ENCODE measurements at places on chromosomes 3 and 15. TPM values are rescaled to one million over a fixed set of nuclear protein-coding genes. Genes with fewer than 3 reads are reported as not detected.

GRCh38 chr15:67674983-67675382 is 132.5 kb downstream of the MAP2K5 start:
- no peak for DNase-seq

The LEKR1 gene
- polyA plus RNA-seq = 1.4 TPM

The PLOD2 gene
- not detected for polyA plus RNA-seq

The RASGRF1 gene
- not detected for polyA plus RNA-seq

GRCh38 chr3:186598108-186598784 is 14.6 kb upstream of the AHSG start:
- no peak for DNase-seq

The RPL15 gene
- 5,952 TPM for polyA plus RNA-seq

DNA sequence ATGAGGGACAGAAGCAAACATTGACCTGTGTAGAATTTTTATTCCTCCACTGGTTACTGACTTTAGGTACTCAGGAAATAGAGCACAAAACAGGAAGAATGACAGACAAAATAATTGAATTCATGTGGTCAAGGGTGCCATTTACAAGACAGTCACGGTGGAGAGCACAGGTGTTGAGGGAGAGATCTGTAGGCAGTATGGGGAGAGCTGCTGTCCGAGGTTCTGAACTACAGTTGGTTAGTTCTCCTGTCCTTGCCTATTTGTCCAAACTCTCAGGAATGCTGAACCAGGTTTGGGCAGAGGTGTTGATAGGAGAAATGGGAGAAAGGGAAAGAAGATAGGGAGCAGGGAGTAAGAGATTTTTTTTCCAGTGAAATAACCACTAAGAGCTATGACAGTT is 178.5 kb upstream of the ZBTB20 start:
- no peak for DNase-seq

The TRIM42 gene
- polyA plus RNA-seq = not detected

- no peak for DNase-seq
Observed at GRCh38 chr15:39427705-39428104, 153.2 kb upstream of the THBS1 start.

- no peak for DNase-seq
Observed at GRCh38 chr15:39447881-39448280, 133.0 kb upstream of the THBS1 start.

DNA sequence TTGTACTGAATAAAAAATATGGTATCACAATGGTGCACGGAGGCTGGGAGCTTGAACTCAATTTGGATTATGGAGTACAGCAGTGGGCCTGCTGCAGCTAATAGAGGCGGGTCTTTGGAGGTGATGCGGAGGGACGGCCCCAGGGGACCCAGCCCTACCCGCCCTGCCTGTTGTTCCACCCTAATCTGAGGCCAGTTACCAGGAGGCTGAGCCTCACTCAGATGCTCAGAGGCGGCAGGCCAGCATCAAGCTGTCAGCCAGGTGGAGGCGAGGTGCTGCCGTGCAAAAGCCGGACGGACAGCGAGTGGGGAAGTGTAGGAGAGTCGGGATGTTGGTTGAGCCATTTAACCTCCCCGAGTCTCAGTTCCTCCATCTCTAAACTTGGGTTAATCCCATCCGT is 218.5 kb upstream of the RGMA start:
- DNase-seq = no peak

GRCh38 chr15:29133791-29134190 is 135.8 kb downstream of the NSMCE3 start:
- DNase-seq = no peak

DNA sequence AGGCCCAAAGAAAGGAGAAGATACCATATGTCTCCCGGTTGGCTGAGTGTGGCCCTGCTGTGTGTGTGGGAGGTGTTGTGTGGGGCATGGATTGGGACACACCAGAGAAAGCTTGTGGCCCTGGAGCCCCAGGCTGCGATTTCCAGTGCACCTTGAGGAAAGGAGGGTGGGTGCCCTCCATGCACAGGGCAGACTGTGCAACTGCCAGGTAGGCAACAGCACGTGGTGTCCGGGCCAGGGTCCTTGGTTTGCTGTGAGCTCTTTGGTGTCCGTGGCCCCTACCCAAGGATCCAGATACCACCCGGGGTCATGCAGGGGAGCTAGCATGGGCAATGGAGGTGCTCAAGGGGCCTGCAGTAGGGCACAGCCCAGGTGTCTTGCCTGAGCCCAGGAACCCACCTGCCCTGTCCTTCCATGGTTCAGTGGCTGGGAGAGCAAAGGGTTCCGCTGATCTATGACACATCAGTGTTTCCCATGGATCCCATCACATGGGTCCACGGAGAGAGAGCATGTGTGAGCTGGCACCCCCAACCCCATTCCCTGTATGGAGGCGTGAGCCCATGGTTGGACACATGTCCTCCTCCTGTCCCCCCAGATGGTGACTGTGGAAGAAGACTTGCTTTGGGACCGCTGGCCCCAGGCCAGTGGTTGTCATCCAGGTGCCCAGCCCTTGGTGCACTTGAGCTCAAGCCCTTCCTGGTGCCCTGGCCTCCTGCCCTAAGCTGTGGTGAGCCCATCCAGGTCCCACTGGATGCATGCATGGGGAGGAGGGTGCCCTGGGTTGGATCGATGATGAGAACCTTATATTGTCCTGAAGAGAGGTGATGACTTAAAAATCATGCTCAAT is 223.4 kb downstream of the SNRPN start:
- no peak for DNase-seq

DNA sequence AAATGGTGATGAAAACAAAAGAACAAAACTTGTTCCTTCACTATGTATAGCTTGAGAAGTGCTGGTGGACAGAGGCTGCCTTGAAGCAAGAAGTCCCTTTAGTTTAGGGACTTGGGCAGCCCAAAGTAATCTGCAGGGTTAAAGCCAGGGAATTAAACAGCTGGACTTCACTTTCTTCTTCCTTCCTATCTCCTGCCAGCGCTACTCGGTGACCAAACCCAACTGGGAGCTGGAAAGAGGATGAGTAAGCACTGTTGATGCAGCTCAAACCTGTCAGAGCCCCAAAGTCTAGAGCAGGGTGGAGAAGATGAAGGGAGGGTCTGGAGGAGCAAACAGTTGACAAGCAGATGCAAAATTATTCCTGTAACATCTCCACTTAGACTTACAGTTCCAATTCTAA is 73.1 kb upstream of the FBN1 start:
- no peak for DNase-seq

DNA sequence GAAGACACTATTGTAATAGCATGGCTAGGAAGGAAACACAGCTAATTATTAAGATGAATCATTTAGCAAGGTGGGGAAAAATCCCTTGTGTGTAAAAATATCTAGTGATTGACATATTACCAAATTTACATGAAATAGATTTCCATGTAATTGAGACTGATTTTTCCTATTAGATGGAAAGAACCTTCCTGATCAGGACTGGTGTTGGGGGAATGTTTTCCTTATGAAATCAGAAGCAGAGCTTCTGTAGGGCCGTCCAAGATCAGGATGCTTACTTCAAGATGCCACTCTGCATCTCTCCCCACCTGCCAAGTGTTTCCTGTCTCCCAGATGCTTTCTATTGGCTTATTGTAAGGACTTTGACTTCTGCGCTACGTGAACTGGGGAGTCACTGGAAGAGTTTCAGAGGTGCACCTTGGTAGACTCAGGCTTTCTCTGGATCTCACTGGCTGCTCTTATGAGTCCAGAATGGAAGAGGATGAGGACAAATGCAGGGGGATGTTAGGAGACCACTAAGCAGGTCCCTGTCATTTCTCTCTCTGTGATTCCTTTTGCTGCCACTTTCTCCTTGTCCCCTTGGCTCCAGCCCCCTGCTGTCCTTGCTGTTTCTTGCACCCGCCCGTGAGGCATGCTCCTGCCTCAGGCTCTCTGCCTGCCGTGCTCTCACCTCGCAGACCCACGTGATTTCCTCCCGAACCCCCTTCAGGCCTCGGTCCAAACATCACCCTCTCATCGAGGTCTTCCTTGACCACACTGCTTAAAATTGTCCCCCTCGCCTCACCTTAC is 30.1 kb downstream of the BTD start:
- no peak for DNase-seq

DNA sequence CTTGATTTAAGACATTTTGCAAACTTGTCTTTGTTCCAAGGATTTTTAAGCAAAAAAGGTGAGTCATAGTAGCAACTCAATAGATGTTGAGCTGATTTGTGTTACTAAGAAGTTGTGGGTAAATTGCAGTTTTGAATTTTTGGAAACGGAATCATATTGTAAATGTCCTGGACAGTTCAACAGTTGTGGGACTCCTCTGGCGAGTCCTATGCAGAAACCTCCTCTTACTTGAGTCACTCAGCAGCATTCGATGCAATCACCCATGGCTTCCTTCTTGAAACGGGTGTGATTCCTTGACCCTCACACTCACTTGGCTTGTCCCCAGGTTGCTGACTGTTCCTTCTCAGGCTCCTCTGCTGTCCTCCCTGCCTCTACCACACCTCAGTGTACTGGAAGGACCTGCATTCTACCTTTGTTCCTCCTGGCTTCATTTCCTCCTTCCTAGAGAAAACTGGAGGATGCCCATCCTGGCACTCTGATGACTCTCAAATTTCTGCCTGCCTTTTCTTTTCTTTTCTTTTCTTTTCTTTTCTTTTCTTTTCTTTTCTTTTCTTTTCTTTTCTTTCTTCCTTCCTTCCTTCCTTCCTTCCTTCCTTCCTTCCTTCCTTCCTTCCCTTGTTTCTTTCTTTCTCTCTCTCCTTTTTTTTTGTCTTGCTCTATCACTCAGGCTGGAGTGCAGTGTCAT is 52.8 kb upstream of the DGKG start:
- DNase-seq = no peak

DNA sequence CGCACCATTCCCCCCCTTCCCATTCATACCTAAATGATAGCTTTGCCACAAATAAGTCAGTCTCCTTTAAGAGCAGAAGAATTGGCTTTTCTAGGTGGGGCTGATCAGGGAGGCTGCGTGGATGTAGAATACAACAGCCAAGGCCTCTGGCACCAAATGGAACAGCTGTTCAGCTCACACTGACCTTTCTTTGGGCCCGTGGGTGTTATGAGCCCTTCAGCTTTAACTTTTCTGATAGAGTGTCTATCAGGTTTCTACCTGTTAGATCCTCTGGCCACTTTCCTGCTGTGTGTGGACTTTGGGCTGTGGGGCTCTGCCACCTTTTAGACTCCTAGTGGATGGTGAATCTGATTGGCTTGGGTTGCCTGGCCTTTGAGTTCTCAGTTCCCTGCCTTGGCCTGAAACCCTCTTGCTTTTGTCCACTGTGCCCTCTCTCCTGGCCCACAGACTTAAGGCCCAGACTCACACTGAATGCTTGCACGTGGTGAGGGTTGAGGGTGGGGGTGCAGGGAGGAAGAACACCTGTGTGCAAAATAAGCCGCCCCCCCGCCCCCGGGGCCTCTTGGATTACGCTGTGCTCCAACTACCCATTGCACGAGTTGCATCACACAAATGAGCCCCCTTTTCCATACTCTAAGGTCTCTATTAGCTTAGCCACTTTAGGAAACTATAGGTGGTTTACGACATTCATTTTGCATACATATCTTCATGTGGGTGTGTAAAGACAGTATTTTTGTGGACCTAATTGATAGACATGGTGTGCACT is 1.3 kb upstream of the RFX7 start:
- no peak for DNase-seq

DNA sequence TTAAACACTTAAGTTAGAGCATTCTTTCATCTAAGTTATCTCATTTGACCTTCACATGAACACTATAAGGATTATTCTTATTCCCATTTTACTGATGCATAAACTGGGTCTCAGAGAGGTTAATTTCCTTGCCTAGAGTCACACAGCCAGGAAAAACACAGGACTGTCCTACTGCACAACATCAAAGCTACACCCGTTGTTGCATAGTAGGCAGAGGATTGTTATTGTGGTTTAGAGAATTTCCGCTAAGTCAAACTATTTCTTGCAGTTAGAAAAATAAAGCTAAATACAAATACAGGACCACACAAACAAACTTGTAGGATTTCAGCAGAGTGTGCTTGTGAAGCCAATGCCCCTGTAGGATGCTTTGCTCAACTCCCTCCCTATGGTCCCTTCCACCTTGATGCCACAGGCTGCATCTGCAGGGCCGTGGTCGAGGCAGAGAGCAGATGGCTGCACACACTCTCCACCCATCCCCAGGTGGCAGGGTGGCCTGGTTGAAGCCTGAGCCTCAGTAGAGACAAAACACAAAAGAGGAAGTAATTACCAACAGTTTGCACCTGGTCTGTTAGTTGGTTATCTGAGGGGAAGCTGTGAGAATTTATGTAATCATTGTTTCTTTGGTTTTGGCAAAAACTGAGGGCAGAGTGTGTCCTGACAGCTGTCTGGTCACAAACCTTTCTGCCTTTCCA is 41.1 kb upstream of the SKOR1 start:
- peak; percentile 6 for DNase-seq

- DNase-seq = no peak
Observed at GRCh38 chr3:130851277-130851676, 42.6 kb upstream of the ATP2C1 start.

DNA sequence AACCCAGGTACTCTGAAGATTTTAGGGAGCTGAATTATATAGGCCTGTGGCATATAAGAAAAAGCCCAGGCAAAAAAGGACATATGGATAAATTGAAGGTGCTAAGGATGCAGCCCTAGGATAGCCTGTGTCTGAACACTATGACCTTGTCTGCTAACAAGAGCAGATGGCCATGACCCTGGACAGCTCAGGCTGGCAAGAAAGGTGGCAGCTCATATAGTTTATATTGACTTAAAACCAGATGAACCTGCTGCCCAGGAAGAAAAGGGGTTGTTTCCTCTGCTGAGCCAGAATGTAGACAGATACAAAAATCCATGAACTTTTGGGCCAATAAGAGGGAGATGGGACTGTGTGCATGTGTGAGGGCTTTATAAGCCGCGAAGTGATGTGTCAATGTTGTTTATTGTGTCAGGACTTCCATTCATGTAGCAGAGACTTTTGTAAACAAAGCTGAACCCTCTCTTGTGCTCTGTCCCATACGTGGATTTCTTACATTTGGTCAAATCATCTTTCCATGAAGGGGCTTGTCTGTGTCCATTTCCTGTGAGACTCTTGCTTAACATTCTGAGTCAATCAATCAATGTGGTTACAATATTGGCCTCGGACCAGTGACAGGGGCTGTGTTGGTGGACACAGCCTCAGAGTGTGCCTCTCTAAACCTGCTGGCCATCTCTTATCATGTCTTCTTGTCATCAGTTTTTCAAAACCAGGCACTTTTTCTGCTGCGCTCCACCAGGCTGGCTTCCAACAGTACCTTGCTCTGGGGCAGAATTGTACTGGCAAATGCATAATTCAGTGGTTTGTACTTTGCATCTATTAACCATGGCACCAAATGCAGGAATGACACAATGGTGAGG is 321.2 kb downstream of the WDR72 start:
- no peak for DNase-seq
